Naive thymus-derived CD8-positive, alpha-beta T cell (primary cell): ENCODE measurements at places on chromosomes 7 and 10.

DNA sequence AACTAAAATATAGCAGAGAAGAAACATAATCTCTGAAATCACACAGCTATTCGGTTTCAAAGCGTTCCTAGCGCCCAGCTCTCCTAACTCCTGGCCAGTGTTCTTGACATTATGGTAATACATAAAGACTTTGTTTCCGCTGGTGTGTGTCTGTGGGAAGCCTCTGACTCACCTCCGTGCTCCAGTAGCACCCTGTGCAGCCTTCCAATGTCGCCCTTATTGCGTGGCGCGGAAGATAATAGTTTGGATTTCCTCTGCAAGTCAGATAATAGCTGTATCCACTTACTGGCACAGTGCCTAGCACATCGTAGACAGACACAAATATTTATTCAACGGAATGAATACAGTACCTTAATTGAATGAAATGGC is 570 bp downstream of the BMS1 start:
- DNase-seq: no peak

DNA sequence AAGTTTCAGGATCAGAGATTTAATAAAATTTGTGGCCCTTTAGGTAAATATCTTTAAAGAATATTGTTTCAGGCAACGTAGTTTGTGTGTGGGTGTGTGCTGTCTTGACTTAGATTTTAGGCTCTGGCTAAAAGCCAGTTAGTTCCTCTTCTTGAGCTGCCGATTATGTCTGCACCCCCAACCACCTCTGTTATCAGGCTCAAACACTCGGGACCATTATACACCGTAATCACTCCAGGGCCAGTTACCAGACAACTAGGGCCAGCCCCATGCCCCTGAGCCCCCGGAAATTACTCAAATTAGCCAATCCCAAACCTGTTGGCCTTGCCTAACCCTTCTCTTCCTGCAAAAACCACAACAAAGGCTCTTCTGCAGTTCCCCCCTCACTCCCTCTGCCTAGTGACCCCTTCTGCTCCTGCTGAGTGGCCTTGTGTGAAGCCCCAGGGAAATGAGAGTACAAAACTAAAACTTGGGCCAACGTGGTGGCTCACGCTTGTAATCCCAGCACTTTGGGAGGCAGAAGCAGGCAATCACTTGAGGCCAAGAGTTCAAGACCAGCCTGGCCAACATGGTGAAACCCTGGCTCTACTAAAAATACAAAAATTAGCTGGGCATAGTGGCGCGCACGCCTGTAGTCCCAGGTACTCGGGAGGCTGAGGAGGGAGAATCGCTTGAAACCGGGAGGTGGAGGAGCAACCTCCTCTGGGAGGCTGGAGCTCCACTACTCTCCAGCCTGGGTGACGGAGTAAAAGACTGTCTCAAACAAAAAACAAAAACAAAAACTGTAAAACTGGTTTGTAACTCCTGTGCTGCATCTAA is 9.2 kb upstream of the HNRNPF start:
- DNase-seq: no peak

- DNase-seq: no peak
Observed at GRCh38 chr10:96670786-96671185, 49.5 kb downstream of the PIK3AP1 start.

DNA sequence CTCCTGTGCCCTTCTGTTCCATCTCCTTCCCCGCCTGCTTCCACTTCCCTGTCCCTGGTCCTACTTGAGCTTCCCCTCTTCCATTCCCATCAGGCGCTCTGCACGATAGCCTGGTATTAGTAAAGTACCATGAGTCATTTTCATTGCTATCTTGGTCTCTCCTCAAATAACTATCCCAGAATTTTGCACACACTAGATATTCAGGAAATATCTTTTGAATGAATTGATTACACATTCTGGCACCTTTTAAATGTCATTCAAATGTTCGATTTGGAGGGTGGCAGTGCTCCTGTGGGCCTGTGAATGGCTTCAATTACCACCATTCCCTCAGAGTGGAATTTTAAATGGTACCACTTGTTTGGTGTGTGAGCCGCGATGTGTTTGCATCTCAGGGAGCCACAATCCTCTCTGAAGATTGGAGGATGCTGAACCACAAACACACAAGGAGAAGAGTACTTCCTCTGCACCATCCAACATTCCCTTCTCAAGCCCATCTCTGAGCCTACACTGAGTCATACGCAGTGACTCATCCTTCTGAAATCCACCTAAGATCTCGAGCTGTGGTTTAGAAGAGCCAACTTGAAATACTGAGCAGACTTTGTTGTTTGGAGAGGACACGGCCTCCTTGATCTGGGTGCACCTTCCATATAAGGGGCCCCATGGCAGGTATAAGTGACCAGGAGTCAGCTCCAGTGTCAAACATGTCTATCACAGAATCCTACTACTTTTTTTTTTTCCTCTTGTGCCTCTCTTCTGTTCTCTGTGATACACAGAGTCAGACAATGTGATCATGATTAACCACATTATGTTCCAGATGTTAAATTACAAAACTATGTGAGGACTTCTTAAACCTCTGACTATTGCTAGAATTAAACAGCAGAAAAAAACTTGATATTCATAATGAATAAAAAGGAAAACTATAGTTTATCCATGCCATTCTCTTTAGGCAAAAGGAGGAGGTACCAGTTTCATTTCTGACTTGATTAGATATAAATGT is 81.9 kb downstream of the BMPER start:
- DNase-seq: no peak

DNA sequence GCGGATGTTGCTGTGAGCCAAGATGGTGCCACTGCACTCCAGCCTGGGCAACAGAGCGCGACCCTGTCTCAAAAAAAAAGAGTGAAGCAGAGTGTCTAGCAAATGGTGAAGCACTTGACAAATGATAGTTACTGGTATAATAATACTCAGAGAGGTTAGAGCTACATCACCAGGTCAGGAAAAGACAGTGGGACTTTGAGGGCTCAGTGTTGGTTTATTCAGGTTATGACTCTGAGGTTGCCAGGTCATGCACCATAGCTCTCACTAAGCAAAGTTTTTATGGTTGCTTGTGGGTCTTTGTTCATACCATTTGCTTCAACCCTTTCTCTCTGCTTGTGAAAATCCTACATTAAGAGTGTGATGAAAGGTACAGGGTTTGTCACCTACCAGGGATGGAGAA is 13.6 kb downstream of the MRPS33 start:
- DNase-seq: no peak

- no peak for DNase-seq
Observed at GRCh38 chr10:78947226-78947625, 121.5 kb upstream of the ZMIZ1 start.

DNA sequence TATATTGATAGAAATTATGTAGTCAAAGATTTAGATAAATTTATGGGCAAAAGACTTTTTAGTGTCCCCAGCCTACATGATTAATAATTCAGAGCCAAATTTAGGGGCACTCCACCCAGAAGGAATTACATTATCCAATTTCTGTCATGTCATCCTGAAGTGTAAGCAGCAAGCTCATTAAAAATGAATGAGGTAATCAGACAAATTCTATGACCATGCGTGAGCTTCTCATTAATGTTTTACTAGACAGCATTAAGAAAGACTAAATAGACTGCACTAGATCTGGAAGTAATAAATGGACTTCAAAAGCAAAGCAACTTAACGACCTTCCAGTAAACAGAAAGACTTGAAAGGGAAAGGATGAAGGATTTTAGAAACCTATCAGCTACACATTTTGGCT is 22.7 kb upstream of the TRUB1 start:
- no peak for DNase-seq

DNA sequence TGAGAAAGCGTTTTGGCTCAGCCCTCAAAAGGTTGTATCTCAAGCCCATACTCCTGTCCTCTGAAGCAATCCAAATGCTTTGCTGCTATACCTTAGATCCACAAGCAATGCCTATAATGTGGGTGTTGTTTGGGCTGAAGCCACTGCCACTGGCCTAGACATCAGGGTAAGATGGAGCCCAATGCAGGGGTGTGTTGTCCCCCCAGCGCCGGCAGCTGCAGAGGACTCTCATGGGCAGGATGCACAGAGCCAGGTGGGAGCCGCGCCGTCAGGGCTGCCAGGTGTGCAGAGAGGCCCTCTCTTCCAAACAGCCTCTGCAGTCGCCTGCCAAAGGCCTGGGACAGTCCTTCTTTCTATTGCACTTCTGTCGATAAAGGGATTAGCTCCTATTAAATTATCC is 205.2 kb upstream of the SHH start:
- no peak for DNase-seq

DNA sequence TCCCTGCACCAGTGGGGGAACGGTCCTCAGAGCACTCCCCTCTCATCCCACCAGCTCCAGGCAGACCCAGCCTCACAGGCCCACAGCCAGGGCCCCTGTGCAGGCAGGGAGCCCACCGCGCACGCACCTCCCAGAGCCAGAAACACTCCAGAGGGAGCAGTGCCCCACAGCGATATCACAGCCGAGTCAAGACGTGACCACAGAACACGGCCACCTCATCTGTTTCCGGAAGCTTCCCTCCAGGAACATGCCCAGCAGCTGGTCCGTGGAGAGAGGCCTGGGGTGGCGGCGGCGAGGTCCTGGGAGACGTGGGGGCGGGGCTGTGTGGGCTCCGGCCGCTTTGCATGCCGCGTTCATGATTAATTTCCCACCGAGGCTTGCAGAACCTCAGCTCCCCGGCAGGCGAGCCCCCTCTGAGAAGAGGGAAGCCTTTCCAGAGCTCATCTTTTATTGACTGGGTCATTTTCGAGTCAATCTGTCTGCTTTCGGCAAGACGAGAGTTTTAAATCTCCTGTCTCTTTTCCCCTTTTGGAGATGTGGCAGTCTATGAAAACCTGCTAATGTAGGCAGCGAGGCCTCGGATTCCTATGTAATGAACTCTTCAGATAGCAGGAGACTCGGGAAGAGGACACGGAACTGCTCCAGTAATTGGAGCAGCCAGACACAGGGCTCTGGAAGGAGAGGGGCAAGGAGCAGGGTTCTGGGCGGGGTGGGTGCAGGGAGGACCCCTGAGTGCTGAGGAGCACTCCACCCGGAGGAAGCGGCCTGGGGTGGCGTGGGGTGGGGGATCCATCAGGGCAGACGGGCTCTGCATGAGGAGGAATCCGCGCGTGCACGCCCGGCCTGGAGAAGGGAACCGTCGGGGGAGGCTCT is 242.8 kb downstream of the ELFN1 start:
- no peak for DNase-seq

- no peak for DNase-seq
Observed at GRCh38 chr7:8232999-8233847, 28.7 kb downstream of the ICA1 start.
